NAMALWA (cell line): ENCODE measurements at places on chromosomes 7 and 10.

GRCh38 chr7:80027611-80028173, 106.9 kb upstream of the GNAI1 start:
- no peak for DNase-seq

DNA sequence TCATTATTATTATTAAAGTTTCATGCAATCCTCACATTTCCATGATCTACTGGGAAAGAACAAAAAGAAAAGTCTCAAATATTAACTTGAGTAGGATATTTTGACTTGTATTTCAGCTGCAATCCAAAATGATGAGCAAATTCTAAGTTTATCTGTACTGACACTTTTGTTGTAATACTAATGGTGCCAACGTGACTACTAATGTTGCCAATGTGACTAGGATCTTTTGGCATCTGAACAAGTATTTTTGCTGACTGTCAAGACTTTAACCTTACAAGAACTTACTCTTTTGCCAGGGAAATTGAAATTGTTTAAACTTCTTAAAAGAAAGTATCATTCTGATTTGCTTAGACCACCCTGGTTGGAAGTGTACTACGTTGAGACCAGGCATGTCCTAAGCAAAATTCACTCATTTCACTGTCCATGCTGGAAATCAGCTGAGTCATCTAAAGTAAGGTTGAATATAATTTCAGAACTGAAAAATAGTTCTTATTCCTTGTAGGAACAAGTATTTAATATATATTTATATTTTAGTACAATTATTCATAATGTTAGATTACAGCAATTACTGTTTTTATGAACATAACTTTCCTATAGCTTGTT, 78.5 kb upstream of the LYZL1 start:
- DNase-seq, result no peak

GRCh38 chr10:29946953-29947700, 112.3 kb downstream of the JCAD start:
- DNase-seq, result no peak

DNA sequence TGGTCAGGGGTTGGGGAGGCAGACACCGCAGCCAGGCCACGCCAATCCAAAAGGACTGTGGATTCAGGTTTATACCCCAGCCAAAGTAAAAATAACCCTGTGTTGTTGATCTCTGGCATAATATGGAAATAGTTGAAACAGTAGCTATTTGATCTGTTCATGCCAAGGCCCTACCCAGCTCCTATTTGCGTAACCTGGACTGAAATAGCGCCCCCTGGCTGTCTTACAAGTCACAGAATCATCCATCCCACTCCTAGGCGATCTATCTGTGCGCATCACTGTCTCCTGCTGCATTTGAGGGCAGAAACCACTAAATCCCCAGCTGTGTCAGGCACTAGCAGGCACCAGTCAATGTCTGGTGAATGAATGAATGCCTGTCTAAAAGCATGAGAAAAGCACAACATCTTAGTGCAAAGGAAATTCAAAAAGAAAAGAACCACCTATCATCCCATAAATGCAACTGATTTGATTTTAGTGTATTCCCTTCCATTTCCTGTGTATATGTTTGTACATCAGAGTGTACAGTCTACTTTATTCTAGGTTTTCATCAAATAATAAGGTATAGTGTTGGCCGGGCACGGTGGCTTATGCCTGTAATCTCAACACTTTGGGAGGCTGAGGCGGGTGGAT, 160.0 kb downstream of the SLIT1 start:
- DNase-seq, result peak; percentile 68

DNA sequence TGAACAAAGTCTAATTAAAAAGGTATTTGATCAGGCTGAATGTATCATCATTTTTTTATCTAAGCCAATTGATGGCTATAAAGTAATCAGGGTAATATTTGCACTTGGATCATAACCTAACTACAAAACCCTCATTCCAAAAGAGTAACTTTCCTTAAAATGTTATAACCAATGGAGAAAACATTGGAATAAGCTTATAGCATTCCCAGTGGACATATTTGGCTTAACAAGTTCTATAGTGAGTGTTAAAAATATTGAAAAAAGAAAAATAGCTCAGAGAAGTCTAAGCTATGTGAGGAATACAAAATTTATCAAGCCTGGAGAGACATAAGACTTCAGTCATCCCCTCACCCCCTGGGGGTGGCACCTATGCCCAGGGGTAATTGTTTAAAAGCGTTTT, 358.8 kb downstream of the LRRTM3 start:
- DNase-seq, result no peak

DNA sequence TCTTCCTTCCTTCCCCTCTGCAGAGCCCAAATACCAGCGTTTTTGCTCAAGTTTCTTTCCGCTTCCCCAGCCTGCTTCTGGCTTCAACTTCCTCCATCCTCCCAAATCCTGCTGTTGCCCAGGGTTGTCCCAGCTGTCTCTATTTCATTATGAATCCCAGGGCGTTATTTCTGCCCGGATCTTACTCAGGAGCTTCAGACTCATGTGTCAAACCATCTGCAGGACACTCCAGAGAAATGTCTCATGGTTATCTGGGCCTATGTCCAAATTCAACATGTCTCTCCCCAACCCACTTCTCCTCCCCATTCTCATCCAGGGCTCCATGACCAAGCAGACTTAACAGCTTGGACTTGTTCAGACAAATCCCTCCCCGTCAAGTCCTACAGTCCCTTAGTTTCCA, 15.6 kb downstream of the ARHGAP22 start:
- DNase-seq, result no peak

GRCh38 chr7:28516390-28517172, 104.3 kb downstream of the CREB5 start:
- DNase-seq, result no peak

DNA sequence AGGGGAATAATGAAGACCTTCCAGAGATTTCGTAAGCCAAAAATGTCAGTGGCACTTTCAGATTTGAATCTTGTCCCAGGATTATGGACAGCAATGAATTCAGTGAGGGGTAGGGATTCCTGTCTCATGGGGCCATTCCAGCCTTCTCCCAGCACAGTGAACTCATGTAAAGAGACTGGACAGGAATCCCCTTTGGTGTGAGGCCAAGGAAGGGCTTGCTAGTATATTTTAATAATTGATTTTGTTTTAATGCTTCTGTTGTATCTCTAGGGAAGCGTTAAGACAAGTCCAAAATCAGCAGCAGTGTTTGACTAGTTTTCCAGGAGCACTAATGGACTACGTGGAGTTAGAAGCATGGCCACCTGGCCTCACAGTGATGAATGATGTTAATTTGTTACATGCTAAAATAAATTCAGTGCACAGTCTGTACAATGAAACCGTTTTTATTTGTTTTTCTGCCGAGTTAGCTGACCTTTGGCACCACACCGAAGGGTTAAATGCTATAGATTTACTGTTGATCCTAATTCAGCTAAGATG, 214.0 kb upstream of the DKK1 start:
- no peak for DNase-seq

GRCh38 chr10:130340816-130341215, 204.6 kb downstream of the GLRX3 start:
- no peak for DNase-seq

DNA sequence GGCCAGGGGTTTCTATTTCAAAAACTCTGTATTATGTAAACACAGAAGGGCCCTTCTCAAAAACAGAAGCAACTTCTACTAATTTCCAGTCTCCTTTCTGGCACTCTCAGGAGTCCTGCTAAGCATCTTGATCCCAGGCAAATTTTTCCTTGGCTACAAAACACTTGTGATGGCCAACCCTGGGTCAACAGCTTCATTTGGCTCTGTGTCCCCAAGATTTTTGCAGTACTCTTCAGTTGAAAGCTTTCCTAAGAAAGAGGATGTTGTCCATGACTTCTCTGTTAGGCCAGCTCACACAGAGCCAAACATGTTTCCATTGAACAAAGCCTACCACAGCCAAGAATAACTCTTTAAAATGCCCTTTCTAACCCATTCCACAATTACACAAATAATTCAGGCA, 99.0 kb upstream of the EGR2 start:
- no peak for DNase-seq
